ENCODE measurements at places on chromosomes 4 and X.

GRCh38 chr4:52198294-52198693 is 147.2 kb downstream of the SPATA18 start:
- H3K36me3 ChIP-seq = no peaks in the 10 kb centered on the region
- no peak overlapping the region for H3K4me3 ChIP-seq
- no peak for DNase-seq
- no peaks in the 10 kb centered on the region for H3K4me1 ChIP-seq
- H3K27ac ChIP-seq = no peak overlapping the region

DNA sequence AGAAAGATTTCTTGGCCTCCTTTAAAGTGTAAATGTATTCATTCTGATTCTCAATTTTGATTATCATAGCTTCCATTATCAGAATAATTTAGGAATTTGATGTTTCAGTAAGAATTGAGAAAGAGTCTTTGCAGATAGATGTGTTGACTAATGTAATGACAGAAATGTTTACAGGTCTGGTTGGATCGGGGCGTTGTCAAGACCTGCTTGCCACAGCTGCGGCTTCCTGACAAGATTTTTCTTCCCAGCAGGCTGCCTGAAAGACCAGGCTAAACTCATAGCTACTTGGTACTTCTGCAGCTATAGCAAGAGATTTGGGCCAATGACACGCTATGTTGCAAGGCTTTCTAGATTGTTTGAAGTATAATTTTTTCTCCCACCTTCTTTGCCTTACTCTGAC is 91.5 kb upstream of the ANKRD50 start:
- H3K27me3 ChIP-seq = no peaks in the 10 kb centered on the region
- no peak for DNase-seq
- no peak overlapping the region for H3K27ac ChIP-seq
- no peak overlapping the region for H3K4me3 ChIP-seq
- H3K4me1 ChIP-seq = no peaks in the 10 kb centered on the region

- no peak overlapping the region for H3K27ac ChIP-seq
- no peaks in the 10 kb centered on the region for H3K4me1 ChIP-seq
- no peaks in the 10 kb centered on the region for H3K36me3 ChIP-seq
- no peak overlapping the region for H3K4me3 ChIP-seq
- no peaks in the 10 kb centered on the region for H3K27me3 ChIP-seq
- DNase-seq = no peak
These were observed 191.0 kb upstream of the PPARGC1A start for GRCh38 chr4:24080871-24081270.

DNA sequence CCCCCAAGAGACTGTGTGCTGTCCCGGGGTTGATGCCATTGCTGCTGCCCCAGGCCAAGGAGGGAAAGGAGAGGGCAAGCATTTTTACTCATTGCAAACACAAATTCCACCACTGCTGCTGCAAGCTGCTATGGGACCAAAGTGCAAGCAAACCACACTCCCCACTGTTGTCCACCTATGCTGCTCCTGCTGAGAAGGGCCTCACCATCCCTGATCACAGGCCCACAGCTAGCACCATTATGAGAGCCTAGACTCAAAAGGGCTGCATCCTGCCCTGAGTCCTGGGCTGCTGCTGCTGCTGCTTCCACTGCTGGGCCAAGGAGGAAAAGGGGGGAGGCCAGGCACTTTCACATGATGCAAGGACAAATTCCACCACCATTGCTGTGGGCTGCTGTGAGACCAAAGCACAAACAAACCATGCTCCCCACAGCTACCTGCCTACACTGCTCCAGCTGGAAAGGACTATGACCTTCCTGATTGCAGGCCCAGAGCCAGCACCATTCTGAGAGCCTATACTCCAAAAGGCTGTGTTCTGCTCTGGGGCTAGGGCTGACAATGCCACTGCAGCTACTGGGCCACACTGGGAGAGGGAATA is 218.2 kb upstream of the ZCCHC13 start:
- no peaks in the 10 kb centered on the region for H3K27me3 ChIP-seq
- DNase-seq = no peak
- no peaks in the 10 kb centered on the region for H3K36me3 ChIP-seq
- H3K27ac ChIP-seq = no peak overlapping the region
- no peaks in the 10 kb centered on the region for H3K4me1 ChIP-seq

DNA sequence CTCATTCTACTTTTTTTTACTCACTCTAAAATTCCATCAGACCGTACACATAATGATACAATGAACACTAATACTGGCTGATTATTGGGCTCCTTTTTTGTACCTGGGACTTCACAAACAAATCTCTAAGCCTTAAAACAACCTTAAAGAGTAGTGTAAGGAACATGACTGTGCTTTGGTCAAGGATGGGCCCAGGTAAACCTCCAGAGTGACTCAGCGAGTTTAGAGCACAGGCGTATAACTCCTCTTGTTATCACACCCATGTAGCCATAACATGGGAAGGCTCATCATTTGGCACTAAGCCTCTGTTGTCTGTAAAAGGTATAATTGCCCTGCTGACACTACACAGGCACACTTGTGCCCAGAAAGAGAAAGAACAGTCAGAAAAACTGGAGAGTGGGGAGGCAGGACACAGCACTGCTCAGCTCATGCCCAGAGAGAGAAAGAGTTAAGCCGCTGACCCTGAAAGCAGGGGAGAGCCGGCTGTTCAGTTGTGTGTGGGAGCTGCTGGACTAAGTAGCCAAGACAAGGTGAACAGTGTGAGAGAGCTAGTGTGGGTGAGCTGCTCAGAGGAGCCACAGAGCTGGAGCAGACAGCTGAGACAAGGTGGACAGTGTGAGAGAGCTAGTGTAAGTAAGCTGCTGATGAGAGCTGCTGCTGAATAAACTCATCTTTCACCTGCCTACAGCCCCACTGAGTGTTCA is 319.6 kb upstream of the BMP3 start:
- no peak overlapping the region for H3K27ac ChIP-seq
- no peak for DNase-seq
- no peaks in the 10 kb centered on the region for H3K4me1 ChIP-seq
- no peaks in the 10 kb centered on the region for H3K27me3 ChIP-seq

DNA sequence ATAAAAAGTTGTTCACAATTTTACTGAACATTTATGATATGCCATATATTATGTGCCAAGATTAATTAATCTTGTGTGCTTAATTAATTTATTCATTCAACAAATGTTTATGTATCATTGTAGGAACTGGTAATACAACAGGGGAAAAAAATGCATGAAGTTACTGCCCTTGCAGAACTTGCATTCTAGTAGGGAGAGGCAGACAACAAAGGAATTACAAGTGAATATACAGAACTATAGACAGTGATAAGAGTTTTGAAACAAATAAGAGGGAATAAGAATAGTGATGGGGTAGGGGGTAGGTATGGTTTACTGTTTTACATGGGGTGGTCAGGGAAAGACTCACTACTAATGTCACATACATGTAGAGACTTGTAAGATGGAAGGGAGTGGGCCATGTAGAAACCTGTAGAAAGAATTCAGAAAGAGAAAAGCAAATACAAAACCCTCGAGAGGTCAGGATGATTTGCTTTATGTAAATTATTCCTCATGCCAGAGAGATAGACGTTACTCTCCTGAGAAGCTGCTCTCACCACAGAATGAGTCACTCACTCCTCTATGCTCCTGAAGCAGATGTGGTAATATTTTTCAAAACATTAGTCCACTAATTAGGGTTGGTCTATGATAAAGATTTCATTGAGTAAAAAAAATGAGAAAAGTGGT is 855.0 kb upstream of the GRID2 start:
- H3K4me1 ChIP-seq = no peaks in the 10 kb centered on the region
- no peak overlapping the region for H3K27ac ChIP-seq
- no peaks in the 10 kb centered on the region for H3K36me3 ChIP-seq
- H3K4me3 ChIP-seq = no peak overlapping the region
- H3K27me3 ChIP-seq = no peaks in the 10 kb centered on the region
- DNase-seq = no peak

- no peaks in the 10 kb centered on the region for H3K36me3 ChIP-seq
- H3K27me3 ChIP-seq = no peaks in the 10 kb centered on the region
- H3K4me3 ChIP-seq = no peak overlapping the region
- DNase-seq = no peak
These were observed 752.9 kb downstream of the TRAM1L1 start for GRCh38 chr4:116332508-116332907.

GRCh38 chr4:124534131-124534530 is 178.4 kb downstream of the ANKRD50 start:
- H3K27me3 ChIP-seq = no peaks in the 10 kb centered on the region
- DNase-seq = no peak
- no peak overlapping the region for H3K27ac ChIP-seq
- no peak overlapping the region for H3K4me3 ChIP-seq
- no peaks in the 10 kb centered on the region for H3K4me1 ChIP-seq
- no peaks in the 10 kb centered on the region for H3K36me3 ChIP-seq

GRCh38 chr4:40228497-40229365 is 31.9 kb downstream of the RHOH start:
- DNase-seq = no peak
- no peak overlapping the region for H3K27ac ChIP-seq
- H3K4me3 ChIP-seq = no peak overlapping the region
- no peaks in the 10 kb centered on the region for H3K27me3 ChIP-seq
